MV-4-11 (cell line): ENCODE measurements at places on chromosomes 6 and 20.

- DNase-seq = no peak
Observed at GRCh38 chr6:47135772-47136171, 93.6 kb upstream of the ADGRF1 start.

DNA sequence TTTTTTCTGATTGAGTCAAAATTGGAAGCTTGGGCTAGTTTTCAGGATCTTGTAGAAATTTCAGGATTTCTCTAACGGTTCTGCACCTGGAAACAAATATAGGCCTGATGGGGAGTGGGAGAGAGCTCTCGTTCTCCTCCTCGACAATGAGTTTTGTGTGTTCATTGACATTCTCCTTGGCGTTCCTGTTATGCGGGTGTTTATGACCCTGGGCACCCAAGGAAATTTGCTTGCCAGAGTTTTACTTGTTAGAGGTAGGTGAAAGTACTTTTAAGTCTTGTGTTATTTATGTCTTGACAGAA, 2.2 kb downstream of the ASXL1 start:
- no peak for DNase-seq

DNA sequence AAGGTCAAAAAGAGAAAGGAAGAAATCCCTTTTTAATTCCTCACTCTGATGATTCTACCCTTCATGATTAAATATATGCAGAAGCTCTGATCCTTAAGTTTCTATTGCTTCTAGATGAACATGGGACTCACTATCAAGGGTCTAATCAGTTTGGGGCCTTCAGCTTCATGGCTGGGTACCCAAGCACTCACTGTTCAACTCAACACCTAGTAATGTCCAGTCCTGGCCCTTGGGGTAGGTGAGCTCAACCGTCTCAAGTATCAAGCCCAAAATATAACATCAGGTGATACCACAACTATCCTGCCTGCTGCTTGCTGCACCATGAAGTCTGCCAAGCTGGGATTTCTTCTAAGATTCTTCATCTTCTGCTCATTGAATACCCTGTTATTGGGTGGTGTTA, at the start of gene SPINT4:
SPINT4 (plus strand) TSS at position 301 of the 400 bp plus-strand sequence; CDS start at position 322, 21 bp downstream.
- DNase-seq = no peak

DNA sequence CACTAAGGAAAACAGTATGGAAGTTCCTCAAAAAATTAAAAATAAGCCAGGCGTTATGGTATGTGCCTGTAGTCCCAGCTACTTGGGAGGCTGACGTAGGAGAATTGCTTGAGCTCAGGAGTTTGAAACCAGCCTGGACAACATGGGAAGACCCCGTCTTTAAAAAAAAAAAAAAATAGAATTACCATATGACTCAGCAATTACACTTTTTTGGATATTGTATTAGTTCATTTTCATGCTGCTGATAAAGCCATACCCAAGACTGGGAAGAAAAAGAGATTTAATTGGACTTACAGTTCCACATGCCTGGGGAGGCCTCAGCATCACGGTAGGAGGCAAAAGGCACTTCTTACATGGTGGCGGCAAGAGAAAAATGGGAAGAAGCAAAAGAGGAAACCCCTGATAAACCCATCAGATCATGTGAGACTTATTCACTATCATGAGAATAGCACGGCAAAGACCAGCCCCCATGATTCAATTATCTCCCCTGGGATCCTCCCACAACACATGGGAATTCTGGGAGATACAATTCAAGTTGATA, 10.8 kb upstream of the SMIM29 start:
- peak; percentile 7 for DNase-seq
